ENCODE measurements at places on chromosomes 13 and 19.

DNA sequence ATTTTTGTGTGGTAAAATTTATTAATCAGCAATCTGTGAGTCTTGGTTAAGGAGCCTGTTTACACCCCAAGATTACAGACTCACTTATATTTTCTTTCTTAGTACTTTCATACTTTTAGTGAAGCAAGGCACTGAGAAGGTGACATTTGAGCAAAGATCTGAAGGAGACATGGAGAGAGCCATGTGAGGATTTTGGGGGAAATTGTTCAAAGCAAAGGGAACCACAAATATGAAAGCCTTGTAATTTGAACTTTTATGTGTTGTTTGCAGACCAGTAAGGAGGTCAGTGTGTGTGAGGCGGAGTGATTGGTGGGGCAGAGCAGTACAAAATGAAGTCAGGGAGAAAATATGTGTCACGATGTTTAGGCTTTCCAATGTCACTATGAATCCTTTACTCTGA is 140.7 kb upstream of the KLF12 start:
- DNase-seq, result no peak

DNA sequence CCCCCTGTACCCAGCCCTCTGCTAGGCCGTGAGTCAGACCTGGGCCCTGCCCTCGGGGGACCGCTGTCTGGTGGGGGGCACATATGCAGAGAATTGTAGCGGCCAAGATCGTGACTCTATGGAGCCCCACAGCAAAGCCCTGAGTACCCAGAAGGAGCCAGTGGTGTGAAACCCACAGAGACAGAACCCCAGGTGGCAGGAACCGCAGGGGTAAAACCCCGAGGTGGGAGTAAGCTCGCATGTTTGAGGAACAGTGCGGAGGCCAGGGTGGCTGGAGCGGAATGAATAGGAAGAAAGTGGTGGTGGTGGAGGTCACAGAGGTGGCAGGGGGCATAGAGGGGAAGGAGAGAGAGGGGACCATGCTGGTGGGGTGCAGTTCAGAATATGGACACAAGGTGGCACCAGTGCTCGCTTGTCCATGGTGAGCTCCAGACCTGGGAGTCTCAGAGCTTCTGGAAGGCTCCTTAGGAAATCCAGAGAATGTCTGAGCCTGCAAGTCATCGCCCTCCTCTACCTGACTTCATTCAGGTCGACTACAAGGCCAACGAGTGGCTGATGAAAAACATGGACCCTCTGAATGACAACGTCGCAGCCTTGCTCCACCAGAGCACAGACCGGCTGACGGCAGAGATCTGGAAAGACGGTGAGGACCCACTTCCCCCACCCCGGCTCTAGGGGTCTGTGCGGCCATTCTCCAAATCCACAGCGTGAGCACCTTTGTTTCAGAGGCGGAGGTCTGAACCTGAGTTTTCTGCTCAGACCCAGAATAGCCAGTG is 48.9 kb downstream of the MYH14 start:
- no peak for DNase-seq

DNA sequence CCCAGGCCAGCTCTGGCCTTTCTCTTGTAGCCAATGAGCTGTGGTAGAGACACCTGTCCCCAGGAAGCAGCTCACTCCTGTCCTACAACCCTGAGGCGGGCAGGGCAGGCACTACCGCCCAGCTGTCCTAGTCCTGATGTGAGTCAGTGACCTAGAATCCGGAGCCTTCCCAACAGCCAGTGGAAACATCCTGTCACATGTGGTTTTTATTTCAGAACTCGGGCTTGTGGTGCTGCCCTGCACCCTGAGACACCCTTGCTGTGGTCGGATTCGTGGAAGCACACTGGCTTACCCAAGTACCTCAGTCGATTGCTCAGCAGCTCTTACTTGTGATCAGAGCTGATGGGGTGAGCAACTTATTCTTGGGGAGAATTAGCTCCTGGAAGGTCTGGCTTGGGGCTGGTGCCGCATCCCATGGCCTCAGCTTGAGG is 83.6 kb upstream of the ARHGEF7 start:
- no peak for DNase-seq

GRCh38 chr19:41886761-41887710 is 4.1 kb downstream of the ARHGEF1 start:
- no peak for DNase-seq

DNA sequence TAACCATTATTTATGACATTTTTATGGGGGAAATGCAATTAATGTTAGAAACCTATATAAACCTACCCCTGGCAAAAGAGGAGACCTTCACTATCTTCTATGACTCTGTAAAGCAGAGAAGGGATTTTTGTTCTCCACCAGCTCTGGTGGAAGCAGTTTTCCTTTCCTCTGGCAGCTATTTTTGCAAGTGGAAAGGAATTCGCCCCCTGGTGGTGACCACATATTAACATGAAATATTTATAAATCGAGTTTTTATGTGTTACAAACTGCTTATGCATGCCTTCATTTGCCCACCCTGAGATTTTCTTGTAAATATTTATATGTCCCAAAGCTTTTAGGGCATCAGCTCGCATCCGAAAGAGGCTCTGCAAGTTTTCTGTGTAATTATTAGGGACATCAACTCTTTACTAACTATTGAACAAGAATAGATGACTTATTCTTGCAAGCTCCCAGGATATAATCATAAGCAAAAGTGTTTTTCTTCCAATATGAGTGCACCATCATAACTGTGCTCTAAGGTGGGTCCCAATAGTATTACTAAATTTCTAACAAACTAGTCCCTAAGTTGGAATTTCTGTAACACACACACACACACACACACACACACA is 62.4 kb downstream of the SERTM1 start:
- DNase-seq, result no peak

- DNase-seq, result no peak
Observed at GRCh38 chr13:78430166-78430791, 173.1 kb downstream of the POU4F1 start.

GRCh38 chr19:46744005-46744691 is 1.7 kb upstream of the FKRP start:
- no peak for DNase-seq

DNA sequence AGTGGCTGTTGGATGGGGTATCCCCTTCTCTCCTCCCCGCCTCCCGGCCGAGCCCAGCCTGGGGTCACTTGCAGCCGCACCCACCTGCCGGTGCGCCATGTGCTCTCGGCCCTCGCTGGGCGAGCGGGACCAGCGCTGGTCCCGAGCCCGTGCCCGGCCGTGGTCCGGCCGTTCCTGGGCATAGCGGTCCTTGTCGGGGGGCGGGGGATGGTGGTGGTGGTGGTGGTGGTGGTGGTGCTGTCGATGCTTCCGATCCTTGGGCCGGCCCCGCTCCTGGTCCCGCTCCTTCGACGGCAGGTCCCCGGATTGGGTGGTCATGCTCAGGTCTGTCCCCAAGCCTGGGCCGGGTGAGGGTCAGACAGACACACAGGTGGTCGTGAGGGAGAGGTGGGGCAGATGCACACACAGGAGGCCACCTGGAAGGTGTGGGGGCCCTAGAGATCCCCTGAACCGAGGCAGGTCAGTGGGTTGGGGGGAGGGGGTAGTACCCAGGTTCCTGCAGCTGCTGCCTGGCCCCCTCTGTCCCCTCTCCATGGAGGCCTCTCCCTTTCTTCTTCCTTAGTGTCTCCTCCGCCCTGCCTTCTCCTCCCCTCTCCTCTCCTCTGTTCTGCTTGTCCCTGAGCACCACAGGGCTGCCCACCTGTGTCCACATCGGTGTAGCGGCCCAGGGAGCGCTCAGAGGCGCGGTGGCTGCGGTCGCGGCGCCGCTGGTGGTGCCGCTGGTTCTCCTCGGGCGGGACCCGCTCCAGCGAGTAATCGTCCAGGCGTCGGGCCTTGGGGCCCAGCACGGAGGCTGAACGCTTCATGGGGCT is 58.7 kb downstream of the IER2 start:
- no peak for DNase-seq

GRCh38 chr13:74870865-74871264 is 611.1 kb downstream of the TBC1D4 start:
- DNase-seq, result no peak

- no peak for DNase-seq
Observed at GRCh38 chr19:55208880-55209692, at the start of gene PTPRH. Gene PTPRH, minus strand, starts transcription at chr19:55209501. Its CDS starts 68 bp downstream, at chr19:55209433.

- DNase-seq, result no peak
Observed at GRCh38 chr13:30299786-30300185, 7.6 kb downstream of the KATNAL1 start.

Measured in left lobe of liver (tissue), 2 donors.